ENCODE measurements at places on chromosomes 3 and 15. TPM values are rescaled to one million over a fixed set of nuclear protein-coding genes. Genes with fewer than 3 reads are reported as not detected.

BCL2A1 gene
- total RNA-seq = 1.8 TPM

CPN2 gene
- not detected for total RNA-seq

TRAT1 gene
- not detected for total RNA-seq

MINAR1 gene
- total RNA-seq = 0.43 TPM

TM4SF18 gene
- 2.0 TPM for total RNA-seq

IL12A gene
- total RNA-seq = 0.17 TPM

CCR3 gene
- not detected for total RNA-seq

PTPRG gene
- 33.4 TPM for total RNA-seq

WDR72 gene
- 0.12 TPM for total RNA-seq

PYGO1 gene
- total RNA-seq = 0.73 TPM

CCRL2 gene
- 19.4 TPM for total RNA-seq

CADM2 gene
- total RNA-seq = 2.5 TPM

SERPINI2 gene
- total RNA-seq = not detected

PLA2G4E gene
- total RNA-seq = not detected

SH2D7 gene
- 2.4 TPM for total RNA-seq

AP3B2 gene
- 1.9 TPM for total RNA-seq

NXPE3 gene
- 5.4 TPM for total RNA-seq

Data from left colon (tissue), 2 donors.